ENCODE measurements at places on chromosomes 16 and 17.
A peak's percentile ranks its signal among the peaks of the same experiment; 100 is the strongest.

DNA sequence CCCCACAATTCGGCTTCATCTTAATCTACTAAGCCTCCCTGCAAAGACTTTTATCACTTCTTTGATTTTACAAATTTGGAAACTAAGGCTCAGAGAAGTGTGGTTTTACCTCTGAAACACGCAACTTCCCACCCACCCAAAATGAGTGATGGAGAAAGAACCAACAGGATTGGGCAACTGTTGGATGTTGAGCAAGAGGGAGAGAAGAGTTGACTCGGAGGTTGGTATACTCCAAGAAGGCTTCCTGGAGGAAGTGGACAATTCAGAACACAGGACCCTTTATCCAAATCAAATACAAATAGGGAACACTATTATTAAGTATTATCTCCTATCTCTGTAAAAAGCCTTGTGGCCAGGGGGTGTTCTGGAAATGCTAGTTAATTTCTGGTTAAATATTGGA, 323.0 kb downstream of the C16orf95 start:
- no peak for DNase-seq

- DNase-seq: no peak
Measured at GRCh38 chr17:80119271-80119791, 17.9 kb downstream of the GAA start.

GRCh38 chr17:40791111-40791510, 8.6 kb downstream of the KRT28 start:
- no peak for DNase-seq

GRCh38 chr16:28902909-28903308, 22.1 kb downstream of the RABEP2 start:
- no peak for DNase-seq

- peak; percentile 57 for DNase-seq
Measured at GRCh38 chr17:79942591-79943346, 92.9 kb downstream of the TBC1D16 start.

Measured in islet precursor cell (in vitro differentiated cells).